Psoas muscle (tissue), 8 donors: ENCODE measurements at places on chromosomes 1 and 21. TPM values are rescaled to one million over a fixed set of nuclear protein-coding genes. Genes with fewer than 3 reads are reported as not detected.

GRCh38 chr1:176183618-176184017 lies 23.5 kb downstream of the COP1 start:
- no peak for DNase-seq

DNA sequence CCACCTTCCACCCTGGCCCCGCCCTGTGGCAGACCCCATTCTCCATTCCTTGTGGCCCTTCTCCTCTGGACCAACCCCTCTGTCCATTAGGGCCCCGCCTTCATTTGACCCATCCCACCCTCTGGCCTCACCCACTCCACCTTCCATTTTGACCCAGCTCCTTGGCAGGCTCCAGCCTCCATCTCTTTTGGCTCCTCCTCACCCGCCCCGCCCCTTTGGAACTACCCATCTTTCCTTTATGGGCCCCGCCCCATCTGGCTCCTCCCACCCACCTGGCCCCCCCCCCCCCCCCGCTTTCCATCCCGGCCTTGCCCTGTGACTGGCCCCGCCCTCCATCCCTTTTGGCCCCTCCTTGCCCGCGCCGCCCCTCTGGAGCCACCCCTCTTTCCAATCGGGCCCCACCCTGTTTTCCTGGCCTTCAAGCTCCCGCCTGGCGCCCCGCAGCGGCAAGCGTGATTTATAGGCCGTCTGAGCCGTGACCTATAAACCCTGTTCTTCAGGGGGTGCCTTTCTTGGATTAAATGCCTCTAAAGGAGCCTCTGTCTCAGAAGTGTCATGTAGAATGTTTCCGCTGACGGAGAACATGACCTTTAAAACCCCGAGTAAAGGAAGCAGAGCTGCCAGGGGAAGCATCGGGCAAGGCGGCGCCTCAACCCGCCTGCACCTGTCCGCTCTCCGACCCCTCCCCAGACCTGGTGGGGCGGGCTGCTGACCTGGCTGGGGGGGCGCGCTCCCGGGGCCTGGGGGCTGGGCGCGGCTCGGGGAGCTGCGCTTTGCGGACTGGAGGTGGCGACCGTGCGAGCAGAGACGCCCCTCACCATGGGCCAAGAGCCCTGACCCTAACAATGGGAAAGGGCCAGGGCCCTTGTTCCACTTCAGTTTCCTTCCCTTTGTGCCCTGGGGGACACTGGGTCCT lies 178.0 kb downstream of the CAMTA1 start:
- DNase-seq = peak; percentile 82

DNA sequence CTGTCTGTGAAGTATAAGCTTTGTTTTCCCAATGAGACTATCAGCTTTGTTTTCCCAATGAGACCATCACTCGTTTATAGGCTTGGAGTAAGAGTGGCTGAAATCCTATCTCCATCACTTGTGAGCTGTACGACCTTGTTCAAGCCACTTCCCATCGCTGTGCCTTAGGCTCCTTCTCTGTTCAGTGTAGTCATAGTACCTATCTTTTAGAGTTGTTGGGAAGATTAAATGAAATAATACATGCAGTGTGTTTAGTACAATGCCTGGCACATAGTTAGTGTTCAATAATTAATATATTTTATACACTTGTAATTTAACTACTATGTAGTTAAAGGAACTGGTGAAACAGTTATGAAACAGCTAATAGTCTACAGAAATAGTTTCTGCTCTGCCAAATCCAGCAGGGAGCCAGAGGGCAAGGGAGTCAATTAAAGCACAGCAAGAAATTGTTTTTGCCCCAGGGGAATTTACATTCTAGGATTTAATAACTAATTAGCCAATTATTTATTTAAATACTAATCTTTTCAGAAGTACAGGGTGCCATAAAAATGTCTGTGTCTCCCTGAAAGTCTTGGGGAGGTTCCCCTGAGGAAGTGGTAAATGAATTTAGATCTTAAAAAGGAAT lies 139.3 kb upstream of the HMCN1 start:
- DNase-seq = no peak

DNA sequence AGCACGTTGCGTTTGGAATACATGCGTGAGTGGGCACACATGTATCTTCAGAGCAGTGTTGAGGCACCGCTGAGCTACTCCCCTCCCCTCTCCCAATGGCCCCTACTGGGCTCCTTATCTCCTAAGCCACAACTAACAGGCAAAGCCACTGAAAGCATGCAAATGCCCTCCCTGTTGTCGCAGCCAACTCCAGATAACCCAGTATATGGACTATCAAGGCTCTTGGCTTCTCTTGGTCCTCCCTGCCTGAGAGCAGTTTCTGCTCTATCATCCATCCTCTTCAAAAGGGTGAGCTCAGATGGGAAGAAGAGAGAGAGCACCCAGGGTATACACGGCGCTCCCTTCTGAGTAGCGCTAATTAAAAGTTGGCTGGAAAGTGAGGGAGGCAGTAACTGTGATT lies 58.5 kb upstream of the CNTN2 start:
- DNase-seq = no peak

- peak; percentile 73 for DNase-seq
Observed at GRCh38 chr1:177170756-177171535, at the start of gene BRINP2. TSS of gene BRINP2 (plus strand) at chr1:177170958. CDS start at chr1:177229877, 58,919 bp downstream.

DNA sequence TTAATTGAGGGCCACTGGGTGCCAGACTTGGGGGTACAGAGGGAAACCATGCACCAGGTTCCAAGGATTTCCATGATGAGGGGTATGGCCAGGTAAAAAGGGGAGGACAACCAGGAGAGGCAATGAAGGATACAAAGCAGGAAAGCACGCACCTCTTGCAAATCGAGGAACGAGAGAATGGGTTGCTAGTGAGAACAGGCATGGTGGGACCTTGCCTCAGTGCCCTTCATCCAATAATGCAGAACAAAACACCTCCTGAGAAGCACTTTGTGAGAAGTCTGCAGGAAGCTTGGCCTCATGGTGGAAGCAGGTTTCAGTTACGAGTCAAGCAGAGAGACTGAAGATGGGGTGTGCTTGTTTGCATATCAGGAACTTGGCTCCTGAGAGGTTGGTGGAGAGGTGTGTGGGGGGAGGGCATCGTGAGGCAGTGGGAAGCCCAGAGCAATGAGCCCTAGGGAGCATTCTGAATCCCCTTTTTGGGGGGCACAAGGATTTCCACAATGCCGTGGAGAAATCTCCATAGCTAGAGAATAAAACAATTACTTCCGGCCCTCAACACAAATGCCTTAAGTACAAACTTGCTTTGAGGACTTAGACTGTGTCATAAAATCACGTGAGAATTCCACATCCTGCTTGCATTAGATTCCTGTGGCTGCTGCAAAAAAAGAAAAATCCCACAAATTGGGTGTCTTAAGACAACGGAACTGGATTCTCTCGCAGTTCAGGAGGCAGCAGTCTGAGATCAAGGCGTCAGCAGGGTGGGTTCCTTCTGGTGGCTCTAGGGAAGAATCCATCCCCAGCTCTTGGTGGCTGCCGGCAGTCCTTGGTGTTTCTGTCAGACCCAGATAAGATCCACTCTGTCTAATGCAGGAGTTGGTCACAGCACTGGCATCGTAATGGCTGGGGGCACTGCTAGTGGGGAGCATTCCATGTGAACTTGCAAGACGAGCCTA lies 54.9 kb upstream of the BACE2 start:
- no peak for DNase-seq

DNA sequence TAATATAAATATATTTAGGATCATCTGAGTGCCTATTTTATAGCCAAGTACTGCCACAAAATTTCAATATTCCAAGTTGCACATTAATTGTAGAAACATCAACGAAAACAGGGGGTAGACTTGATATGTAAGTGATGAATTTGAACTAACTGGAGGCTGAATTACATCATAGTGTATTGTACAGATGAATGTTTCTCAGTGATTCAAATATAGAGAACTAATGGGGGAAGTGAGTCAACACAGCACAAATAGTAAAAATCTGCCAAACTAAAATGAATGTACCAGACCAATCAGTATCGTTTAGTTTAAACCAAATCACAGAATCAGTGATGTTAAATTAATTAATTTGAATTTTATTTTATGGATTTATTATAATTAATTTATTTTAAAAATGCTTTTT lies 42.8 kb downstream of the RTCA start:
- DNase-seq = no peak

DNA sequence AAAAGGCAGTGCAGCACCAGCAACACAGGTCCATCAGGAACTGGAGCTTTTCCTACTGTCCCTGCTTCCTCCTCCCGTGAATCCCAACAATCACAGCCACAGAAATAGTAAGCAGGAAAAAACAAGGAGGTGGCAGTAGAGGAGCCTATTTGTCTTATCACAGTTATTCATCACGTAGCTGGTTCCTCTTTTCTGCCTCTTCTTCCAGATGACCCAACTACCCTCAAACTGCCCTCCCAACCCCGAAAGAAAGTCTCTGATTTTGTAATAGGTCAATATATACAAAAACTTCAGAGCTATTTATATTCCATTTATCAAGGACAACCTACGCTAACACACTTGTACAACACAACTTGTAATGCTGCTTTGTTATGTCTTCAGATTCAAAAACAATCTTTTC lies 21.4 kb downstream of the GNB1 start:
- DNase-seq = no peak

DNA sequence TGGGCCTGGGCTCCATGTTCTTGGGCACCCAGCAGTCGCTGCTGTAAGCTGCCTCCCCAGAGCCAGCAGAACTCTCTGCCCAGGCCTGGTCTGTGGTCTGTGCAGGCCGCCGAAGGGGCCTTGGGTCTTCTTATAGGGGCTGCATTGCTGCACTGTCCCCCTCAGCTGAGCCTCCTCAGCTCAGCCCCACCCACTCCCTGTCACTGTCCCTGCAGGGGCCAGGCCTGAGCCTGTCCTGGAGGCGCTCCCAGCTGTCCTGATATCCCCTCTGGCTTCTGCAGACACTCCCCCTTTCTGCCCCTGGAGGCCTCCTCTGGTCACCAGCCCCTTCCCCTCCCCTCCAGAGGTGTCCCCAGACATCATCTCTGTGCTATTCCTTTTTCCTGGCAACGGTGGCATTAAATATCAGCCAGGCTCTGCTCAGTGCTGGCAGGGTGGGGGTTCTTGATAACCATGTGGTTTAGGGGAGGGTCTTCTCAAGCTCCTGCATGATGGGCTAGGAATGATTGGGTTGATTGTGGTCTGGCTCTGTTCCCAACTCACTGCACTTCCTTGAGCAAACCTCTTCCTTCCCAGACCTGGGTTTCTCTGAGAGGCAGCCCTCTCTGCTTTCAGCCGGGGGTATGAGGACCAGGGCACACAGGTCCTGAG lies 3.7 kb upstream of the FOXO6 start:
- no peak for DNase-seq

DNA sequence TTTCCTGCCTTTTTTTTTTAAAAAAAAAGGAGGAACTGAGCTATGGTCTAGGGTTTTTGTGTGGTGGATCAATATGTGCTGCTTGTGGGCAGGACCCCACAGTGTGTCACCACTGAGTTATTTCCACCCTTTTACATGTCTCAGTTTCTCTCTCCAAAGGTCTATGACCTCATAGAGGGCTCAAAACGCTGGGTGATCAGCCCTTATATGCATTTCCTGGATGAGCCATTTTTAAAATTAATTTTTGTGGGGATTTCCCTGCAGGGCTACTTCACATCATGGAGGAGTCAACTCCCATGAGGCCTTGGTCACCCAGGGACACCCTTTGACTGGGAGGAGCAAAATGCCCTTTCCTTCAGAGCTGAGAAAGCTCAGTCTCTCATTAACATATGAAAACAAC lies 20.7 kb upstream of the HAO2 start:
- DNase-seq = no peak

DNA sequence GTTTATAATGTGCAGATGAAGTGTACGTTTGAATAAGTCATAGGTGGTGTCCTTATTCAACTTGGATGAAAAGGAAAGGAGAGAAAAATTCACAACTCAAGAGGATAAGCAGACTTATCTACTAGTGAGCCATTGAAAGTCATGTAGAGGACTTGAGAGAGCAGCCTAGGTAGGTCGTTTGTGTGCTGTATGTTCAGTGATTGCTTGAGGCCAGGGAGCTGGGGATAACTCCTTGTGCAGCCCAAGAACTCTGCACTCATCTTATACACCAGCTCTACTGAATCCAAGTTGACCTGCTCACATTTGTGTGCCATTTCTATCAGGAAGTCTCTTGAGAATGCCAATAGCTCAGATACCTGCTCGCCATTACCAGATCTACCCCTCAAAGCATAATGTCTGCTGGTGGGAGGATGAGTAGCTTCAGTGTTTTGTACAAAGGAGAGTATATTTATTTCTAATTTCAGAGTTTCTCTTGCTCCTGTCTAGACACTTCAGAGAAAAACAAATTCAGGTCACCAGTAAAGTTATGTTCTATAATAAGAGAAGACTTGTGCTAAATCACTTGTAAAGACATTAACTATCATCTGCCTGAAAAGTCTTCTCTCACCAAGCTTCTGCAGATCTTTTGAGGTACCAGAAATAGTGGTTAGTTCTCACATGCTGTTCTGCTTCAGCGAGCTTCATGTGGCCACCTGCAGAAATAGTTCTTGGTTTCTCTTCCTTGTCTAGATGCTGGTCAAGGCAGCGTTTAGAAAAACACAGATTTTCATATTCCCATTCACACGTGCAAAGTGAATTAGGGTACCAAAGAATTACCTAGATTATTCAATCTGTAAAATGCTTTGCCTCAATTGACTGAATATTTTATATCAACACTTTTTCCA lies 10.8 kb downstream of the S1PR1 start:
- no peak for DNase-seq

- no peak for DNase-seq
Observed at GRCh38 chr1:21175324-21175669, 1.4 kb downstream of the EIF4G3 start.

GRCh38 chr1:167808690-167809089 lies 86.9 kb downstream of the MPZL1 start:
- no peak for DNase-seq

DNA sequence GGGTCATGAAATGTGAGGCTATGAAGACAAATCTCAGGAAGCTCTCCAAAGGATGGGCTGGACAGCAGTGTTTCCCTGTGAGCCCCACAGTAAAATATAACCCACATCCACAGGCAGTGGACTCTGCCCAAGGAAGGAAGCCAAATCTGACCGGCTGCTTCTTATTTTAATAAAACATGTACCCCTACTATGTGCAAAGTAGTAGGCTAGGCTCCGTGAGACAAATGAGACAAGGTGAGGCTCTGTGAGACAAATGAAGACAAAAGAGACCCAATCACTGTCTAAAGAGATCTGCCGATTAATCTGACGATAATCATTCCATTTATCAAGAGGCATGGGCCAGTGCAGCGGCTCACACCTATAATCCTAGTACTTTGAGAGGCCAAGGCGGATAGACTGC lies 2.1 kb downstream of the ASAP3 start:
- DNase-seq = no peak

DNA sequence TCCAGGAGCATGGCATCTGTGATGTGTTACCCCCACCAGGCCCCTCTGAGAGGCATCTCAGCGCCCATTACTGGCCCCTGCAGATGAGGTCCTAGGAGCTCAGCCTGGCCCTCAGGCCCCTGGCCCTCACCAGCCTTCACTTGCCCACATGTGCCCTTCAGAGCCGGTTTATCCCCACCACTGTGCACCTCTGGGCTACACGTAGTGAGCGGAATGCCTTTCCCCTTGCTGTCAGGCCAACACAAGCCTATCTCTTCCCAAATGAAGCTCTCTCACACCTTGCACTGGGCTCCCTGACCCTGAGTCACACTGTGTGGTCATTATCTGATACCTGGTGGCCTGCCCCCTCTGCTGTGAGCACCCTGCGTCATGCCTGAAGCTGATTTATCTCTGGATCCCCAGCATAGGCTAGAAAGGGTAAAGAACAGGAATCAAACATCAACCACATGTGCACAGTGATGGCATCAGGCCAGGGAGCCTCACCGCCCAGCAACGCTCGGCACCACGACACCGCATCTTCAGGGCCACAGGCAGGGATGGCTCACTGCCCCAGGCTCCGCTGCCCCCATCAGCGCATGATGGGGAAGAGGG lies 49.1 kb downstream of the GLIS1 start:
- DNase-seq = no peak

CELA3B gene
- total RNA-seq = not detected

MNDA gene
- 1.2 TPM for total RNA-seq
